ENCODE measurements at places on chromosomes 16 and 17.
A peak's percentile ranks its signal among the peaks of the same experiment; 100 is the strongest.

- no peak for DNase-seq
These were observed 66.9 kb upstream of the TNRC6C start for GRCh38 chr17:77891602-77892001.

DNA sequence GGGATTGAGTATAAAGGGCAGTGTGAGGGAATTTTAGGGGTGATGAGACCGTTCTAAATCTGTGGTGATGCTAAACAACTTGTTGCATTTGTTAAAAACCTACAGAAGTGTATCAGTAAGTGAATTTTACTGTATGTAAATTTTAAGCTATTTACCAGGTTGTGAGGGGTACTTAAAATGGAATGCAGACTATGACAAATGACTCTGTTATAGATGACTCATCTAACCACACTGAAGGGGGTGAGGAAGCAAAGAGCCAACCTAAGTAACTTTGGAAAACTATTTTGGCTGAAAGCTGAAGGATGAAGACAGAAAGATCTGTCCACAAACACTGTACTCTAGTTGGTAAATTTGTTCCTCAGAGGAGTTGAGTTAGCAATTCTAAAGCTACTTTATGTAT, 5.3 kb upstream of the MKS1 start:
- DNase-seq = no peak

GRCh38 chr17:44766409-44767038, 7.7 kb downstream of the ADAM11 start:
- DNase-seq = no peak

DNA sequence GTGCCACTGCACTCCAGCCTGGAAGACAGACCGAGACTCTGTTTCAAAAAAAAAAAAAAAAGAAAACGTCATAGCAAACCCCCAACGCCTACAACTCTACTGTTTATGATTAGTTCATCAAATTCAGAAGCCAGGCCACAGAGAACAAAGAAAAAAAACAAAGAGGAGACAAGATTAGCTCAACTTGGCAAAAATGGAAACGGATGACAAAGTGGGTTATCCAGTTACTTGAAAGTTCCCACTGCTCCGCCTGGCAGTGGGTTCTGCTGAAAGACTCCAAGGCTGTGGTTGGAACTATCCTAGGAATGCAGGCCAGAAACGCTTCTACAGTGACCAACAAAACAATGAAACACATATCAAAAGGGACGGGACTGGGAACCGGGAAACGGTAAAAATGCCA, 53.1 kb downstream of the MRM3 start:
- no peak for DNase-seq

GRCh38 chr16:75250809-75251279, 580 bp downstream of the BCAR1 start:
- peak; percentile 62 for DNase-seq

- DNase-seq = peak; percentile 9
These were observed 67.1 kb downstream of the CLEC18A start for GRCh38 chr16:70018254-70018653.

DNA sequence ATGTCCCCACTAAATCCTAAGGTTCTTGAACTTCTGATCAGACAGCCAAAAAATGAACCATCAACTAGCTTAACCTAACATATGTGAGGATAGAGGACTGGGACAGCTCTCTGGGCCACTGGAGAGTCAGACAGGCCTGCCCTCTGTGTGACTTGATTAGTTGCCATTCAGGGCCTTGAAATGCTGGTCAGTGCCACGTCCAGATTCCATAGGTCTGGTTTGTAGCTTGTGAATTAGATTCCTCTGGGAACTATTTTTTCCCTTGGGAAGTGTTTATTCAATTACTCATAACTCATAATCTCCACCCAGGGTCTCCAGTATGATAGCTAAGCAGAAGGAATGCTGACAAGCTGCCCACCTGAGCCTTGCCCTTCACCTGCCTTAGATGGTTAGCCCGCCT, 48.2 kb downstream of the IGF2BP1 start:
- no peak for DNase-seq

- no peak for DNase-seq
These were observed 21.3 kb upstream of the HOXB13 start for GRCh38 chr17:48749621-48750553.

DNA sequence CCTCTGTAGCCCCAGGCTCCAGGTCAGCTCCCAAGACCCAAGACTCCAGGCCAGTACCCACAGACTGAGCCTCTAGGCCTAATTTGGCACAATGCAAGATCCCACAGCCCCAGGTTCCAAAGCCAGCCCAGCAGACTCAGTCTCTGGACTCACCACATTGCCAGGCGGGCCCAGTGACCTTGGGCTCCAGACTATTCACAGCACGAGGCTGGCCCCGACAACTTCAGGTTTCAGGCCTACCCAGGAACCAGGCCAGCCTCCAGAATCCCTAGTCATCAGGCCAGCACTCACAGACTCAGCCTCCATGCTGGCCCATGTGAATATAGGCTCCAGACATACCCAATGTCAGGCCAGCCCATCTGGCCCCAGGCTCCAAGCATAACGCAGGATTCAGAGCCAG, 103.8 kb downstream of the CEP112 start:
- DNase-seq = no peak

DNA sequence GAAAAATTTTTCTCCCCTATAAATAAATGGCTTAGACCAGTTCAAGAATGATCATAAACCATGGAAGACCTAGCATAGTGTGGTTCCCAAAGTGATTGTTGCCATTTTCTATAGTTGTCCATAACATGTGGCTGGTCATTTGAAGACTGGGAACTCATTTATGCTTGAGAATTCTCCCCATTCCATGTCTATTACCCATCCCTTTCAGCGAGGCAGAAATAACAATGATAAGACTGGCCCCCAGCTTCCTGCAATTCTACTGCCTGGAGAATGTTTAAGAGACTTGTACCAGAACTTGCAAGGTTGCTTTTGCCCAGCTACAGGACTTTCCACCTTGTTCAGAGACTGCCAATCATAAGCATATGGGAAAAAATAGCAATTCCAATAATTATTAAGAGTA, 146.5 kb upstream of the CDH11 start:
- DNase-seq = no peak

DNA sequence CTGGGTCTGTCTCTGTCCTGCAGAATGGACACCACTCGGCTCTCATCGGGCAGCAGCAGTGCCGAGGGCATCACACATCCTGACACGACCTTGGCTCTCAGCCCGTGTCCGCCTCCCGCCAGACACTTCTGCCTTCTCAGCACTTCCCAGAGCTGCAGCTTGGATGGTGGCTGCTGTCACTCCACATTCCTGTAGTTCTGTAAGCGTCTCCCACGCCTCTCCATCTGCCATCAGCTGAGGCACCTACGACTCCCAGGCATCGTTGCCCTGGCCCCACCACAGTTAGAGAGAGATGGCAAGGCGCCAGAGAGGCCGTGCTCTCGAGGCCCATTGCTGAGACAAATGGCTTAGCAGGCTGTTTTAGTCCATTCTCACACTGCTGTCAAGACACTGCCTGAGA, 195.9 kb upstream of the CHMP6 start:
- DNase-seq = no peak

DNA sequence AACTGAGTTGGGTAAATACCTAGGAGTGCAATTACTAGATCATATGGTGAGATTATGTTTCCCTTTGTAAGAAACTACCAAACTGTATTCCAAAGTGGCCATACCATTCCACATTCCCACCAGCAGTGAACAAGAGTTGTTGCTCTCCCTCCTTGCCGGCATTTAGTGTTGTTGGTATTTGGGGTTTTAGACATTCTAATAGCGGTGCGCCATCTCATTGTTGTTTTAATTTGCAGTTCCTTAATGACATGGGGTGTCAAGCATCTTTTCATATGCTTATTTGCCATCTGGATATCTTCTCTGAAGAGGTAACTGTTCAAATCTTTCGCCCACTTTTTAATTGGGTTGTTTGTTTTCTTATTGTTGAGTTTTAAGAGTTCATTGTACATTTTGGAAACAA, 164.2 kb upstream of the LHX1 start:
- DNase-seq = no peak

DNA sequence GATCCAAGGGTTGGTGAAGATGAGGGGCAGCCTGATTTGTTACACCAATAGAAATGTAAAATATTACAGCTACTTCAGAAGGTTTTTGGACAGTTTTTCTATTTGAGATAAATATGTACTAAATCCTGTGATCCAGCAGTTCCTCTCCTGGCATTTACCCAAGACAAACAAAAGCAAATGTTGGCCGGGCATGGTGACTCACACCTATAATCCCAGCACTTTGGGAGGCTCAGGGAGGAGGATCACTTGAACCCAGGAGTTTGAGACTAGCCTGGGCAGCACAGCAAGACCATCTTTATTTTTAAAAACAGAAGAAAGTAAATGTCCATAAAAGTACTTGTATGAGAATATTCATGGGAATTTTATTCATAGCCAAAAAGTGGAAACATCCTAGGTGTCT, 64.8 kb upstream of the MRC2 start:
- DNase-seq = no peak

GRCh38 chr17:67415291-67415690, 38.2 kb downstream of the PITPNC1 start:
- no peak for DNase-seq

GRCh38 chr17:35423761-35424160, 8.5 kb downstream of the SLFN12 start:
- DNase-seq = no peak
